HT-29 (cell line): ENCODE measurements at places on chromosomes 4 and X.

DNA sequence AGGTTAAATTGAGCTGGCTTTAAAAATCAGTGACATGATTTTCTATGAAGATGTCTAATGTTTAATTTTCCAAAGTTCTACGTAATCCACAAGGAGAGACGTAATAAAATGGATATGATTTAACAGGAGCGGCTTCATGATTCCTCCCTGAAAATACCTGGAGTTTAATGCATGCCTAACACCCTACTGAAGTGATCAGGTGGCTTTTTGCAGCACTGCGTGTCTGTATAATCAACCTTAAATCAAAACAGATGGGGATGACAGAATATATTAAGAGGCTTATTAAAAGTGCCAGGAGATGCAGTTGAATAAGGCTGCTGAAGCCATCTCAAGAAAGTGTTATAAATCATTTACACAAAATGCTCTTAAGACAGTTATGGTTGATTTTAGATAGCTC is 112.4 kb upstream of the TLR3 start:
- DNase-seq, result no peak

GRCh38 chr4:68592673-68593072 is 16.6 kb upstream of the UGT2B17 start:
- DNase-seq, result no peak

GRCh38 chr4:68283714-68284113 is 38.2 kb upstream of the TMPRSS11B start:
- no peak for DNase-seq

DNA sequence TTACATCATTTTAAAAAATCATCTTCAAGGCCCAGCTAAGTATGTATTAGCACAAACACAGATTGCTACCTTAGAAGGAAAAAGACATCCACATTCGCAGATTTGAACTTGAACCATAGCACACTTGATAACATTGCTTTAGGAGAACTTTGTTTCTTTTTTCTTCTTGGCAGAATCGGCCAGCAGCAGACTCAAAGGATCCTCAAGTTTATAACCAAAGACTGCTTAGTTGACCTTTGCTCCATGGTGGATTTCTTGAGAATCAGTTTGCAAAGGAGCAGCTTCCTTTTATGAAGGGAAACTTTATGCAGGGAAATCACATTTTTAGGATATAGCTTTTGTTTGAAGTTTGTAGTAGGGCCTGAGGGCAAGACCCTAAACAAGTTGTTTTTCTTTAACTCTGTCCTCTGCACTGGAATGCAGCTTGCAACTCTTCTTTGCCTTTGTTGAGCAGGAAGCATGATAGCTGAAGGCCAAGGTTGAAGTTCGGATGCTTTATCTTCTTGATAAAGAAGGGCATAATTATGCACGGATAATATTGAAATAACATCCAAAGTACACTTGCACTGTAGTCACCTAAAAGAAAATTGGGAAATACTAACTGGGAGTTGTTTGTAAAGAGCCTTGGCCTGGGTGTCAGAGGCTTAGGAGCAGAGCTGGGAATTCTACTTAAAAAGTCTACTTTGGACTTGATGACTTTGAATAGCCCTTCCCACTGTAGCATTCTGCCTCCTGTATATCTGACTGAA is 78.4 kb downstream of the CDS1 start:
- no peak for DNase-seq

DNA sequence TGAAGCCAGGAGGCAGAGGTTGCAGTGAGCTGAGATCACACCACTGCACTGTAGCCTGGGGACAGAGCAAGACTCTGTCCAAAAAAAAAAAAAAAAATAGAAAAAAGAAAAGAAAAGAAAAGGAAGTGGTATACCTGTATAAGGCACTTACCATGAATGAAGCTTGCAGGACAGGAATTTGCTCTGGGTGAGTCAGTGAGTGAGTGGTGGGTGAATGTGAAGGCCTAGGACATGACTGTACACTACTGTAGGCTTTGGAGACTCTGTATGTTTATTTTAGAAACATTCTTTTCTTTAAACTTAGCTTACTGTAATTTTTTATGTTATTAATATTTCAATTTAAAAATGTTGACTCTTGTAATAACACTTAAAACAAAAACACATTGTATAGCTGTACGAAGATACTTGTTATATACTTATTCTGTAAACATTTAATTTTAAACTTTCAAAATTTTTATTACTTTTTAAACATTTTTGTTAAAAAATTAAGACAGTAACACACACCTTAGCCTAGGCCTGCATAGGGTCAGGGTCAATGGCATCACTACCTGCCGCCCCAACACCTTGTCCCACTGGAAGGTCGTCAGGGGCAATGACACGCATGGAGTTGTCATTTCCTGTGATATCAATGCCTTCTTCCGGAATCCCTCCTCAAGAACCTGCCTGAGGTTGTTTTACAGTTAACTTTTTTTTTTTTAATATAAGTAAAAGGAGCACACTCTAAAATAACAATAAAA is 78.7 kb downstream of the CLNK start:
- DNase-seq, result no peak

GRCh38 chr4:148369919-148370318 is 72.3 kb downstream of the NR3C2 start:
- DNase-seq, result no peak

DNA sequence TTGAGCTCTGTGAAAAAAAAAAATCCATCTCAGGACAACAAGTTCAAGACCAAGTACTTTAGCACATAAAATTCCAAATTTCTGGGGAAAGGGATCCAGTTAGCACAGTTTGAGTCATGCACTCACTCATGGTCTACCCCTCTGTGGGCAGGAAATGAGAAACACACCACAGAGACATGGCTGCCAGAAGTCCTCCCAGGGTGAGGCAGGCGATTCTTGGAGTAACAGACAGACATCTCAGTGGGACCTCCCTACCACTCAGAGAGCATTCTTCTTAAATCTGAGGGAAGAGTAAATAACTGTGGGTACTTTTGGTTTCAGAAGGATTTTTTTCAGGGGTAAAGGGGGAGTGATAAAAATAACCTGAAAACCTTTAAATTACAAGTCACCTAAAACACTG is 14.1 kb downstream of the CXCL1 start:
- no peak for DNase-seq

DNA sequence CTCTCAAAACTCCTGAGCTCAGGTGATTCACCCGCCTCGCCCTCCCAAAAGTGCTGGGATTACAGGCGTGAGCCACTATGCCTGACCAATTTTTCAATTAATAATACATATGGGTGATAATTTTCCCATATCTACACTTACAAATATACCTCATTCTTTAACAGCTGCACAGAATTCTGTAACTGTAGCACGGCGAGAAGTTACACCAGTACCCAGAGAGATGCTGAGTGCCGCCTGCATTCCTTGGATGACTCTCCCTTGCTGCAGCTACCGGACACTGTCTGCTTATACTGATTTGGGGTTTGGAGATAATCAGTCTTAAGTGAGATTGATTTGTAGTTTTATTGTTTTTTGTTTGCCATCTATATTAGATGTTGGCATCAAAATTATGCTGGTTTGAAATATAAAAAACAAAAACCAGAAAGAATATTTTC is 5.8 kb downstream of the TIFA start:
- DNase-seq, result no peak

GRCh38 chr4:138981930-138982390 is 33.6 kb upstream of the NOCT start:
- DNase-seq, result peak; percentile 50

GRCh38 chr4:113699772-113700171 is 61.8 kb downstream of the CAMK2D start:
- DNase-seq, result no peak

DNA sequence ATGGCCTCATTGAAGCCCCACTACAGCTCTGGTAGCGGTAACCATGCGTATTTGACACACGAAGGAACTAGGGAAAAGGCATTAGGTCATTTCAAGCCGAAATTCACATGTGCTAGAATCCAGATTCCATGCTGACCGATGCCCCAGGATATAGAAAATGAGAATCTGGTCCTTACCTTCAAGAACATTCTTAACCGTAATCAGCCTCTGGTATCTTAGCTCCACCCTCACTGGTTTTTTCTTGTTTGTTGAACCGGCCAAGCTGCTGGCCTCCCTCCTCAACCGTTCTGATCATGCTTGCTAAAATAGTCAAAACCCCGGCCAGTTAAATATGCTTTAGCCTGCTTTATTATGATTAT is 876 bp downstream of the HPRT1 start:
- DNase-seq, result peak; percentile 52

DNA sequence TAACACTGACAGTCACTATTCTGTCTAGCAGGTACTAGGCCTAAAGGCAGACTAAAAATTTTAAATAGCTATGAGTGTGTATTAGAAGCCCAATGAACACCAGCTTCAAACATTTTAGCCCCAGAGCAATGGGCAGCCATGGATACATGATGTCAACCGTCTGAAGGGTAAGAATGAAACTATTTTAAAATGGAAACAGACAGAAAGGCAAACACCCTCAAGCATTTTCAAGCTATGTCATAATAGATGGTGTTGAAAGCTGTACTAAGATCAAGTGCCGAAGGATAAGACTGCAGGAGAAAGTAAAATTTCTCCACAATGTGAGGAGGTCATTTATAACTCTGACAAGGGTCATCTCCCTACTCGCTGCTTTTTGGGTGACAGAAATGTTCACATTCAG is 225.0 kb downstream of the COL25A1 start:
- DNase-seq, result no peak

DNA sequence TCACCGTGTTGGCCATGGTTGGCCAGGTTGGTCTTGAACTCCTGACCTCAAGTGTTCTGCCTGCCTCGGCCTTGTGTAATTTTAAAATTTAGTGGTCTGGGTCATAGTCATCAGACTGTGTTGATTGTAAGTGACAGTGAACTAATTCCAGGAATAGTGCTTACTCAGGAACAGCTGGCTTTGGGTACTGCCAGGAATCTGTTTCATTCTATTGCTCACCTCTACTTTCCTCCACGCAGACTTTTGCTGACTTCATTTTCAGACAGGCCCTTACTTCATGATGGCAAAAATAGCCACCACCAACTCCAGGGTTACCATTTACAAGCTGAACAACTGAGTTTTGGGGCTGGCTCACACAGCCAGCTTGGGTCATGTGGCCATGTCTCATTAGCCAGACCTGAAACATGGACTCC is 54.6 kb downstream of the FNIP2 start:
- no peak for DNase-seq

DNA sequence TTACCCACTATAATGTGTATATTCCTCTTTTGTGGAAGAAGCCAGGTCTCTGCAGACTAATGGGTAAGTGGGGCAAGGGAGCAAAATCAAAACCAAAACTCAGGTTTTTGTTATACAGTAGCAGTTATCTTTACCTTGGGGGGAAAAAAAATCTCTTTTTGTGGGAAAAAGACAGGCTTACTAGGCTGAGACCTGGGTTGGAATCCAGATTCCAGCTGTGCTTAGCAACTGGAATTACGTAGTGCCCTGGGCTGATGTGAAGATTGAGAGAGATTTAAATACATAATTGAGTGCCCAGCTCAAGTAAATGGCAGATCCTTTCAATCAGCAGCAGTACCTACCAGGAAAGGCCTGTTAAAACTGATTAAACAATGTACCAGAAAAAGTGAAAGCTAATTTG is 15.4 kb upstream of the SCD5 start:
- DNase-seq, result no peak

DNA sequence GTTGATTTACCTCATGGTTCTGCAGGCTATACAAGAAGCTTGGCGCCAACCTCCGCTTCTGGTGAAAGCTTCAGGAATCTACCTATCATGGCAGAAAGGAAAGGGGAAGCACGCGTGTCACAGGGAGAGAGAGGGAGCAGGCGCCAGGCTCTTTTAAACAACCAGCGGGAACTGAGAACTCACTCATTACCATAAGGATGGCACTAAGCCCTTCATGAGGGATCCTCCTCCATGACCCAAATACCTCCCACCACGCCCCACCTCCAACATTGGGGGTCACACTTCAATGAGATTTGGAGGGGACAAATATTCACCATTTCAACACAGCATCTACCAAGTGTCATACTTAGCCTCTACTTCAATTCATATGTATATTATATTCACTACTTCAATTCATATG is 18.8 kb upstream of the TBC1D8B start:
- no peak for DNase-seq

DNA sequence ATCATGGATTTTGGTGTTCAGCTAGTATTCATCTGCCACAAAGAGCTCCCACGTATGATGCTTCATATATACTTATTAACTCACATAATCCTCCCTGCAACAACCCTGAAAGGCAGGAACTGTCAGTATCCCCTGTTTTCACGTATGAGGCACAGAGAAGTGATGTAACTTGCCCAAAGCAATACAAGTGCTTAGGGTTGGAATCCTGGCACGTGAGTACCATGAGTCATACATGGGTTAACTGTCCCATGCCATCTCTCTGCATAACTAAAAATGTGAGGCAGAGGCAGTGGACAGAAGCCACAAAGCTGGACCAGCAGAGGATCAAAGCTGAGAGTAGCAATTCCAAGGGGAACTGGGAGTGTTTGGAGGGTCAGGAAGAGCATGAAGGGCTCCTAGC is 35.7 kb upstream of the EGFL6 start:
- no peak for DNase-seq

DNA sequence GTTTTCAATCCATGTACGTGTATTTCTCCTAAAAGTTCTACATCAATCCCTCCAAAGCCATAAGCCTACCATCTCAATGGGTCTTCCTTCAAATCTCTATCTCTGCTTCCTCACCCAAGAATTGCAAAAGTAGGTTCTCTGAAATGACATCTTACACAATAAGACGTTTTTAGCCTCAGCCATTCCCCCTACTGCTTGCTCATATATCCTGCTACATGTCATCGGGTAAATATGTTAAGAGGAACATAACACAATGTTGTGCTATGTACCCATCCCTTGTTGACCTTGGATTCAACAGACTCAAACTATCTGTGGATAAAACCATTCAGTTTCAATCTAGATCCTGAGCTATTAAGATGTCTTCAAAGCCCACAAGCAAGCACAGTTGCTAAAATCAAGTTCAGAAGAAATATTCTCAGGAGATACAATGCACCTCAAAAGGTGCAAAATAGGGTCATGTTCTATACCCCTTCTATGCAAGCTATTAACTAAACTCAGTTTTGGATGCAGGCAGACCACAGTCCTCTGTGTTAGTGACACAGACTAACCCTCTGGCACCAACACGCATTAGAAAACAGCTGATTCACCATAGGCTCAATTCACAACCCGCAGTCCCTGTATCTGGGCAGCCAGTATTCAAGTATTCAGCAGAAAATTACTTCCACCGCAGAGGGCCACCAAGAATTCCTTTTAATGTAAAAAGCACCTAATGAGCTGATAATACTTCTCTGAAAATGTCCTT is 56.8 kb downstream of the CD99L2 start:
- DNase-seq, result no peak

GRCh38 chr4:139920486-139921002 is 233.4 kb downstream of the MAML3 start:
- DNase-seq, result no peak

- DNase-seq, result no peak
These were observed 117.7 kb downstream of the ADAM29 start for GRCh38 chr4:175035905-175036304.

- DNase-seq, result no peak
These were observed 368.3 kb upstream of the GNPDA2 start for GRCh38 chr4:45094684-45095083.

DNA sequence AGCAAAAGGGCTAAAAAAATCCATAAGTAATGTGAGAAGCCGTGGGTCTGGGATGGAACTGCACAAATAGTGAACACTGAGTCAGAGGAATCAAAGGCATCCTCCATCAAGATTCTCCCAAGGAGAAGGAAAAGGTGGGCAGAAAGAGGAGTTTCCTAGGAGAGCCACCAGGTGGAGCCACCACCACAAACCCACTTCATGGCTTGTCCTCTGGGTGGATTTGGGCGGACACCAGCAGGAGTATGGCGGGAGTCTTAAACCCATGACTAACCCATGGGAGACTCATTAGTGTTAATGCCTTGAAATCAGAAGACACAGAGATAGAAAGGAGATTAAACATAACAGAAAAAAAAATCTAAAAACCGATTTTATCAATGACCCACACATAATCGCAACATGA is 147.7 kb downstream of the SH3KBP1 start:
- DNase-seq, result peak; percentile 88
